ENCODE measurements at places on chromosomes 7 and 10. TPM values are rescaled to one million over a fixed set of nuclear protein-coding genes. Genes with fewer than 3 reads are reported as not detected.

DNA sequence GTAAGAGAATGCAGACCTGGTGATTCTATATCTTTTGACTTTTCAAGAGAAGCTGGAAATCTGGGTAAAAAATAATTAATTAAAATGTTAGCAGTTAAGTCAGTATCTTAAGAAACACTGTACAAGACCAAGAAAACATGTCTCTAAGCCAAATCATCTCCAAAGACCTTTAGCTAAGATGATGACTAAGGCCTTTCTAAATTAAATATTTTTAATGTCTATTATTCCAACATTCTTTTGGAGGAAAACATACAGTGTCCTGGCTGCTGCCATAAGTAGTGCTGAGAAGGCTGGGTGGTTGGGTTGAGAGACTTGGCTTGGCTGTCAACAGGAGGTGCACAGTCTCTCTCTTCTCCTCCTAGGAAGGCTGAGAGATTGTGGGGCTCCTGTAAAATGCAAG lies 20.3 kb downstream of the STARD3NL start:
- peaks cover 34% of the 10 kb centered on the region for H3K4me1 ChIP-seq
- H3K4me3 ChIP-seq = no peak overlapping the region
- DNase-seq = no peak
- no peak overlapping the region for H3K27ac ChIP-seq
- H3K27me3 ChIP-seq = no peaks in the 10 kb centered on the region

- no peaks in the 10 kb centered on the region for H3K4me1 ChIP-seq
- peak overlapping the region; percentile 10 for H3K27ac ChIP-seq
- H3K36me3 ChIP-seq = peaks cover 22% of the 10 kb centered on the region
- no peak for DNase-seq
Measured at GRCh38 chr7:6590645-6591110, 857 bp downstream of the INTS15 start.

- no peak overlapping the region for H3K4me3 ChIP-seq
- H3K27ac ChIP-seq = no peak overlapping the region
- no peak for DNase-seq
- H3K27me3 ChIP-seq = no peaks in the 10 kb centered on the region
- H3K4me1 ChIP-seq = no peaks in the 10 kb centered on the region
- no peaks in the 10 kb centered on the region for H3K36me3 ChIP-seq
Measured at GRCh38 chr10:121764233-121764942, 163.4 kb downstream of the ATE1 start.

GRCh38 chr7:47697543-47697942 lies 115.6 kb upstream of the TNS3 start:
- DNase-seq = no peak
- H3K4me3 ChIP-seq = no peak overlapping the region
- no peaks in the 10 kb centered on the region for H3K36me3 ChIP-seq
- H3K27me3 ChIP-seq = no peaks in the 10 kb centered on the region
- no peaks in the 10 kb centered on the region for H3K4me1 ChIP-seq

GRCh38 chr7:151696721-151697514 lies 177.2 kb upstream of the RHEB start:
- H3K27ac ChIP-seq = no peak overlapping the region
- H3K36me3 ChIP-seq = no peaks in the 10 kb centered on the region
- H3K4me1 ChIP-seq = peaks cover 20% of the 10 kb centered on the region
- H3K4me3 ChIP-seq = no peak overlapping the region

GRCh38 chr10:91741356-91741755 lies 56.9 kb upstream of the TNKS2 start:
- H3K4me3 ChIP-seq = no peak overlapping the region
- H3K27me3 ChIP-seq = no peaks in the 10 kb centered on the region
- DNase-seq = no peak
- no peak overlapping the region for H3K27ac ChIP-seq
- H3K4me1 ChIP-seq = no peaks in the 10 kb centered on the region

DNA sequence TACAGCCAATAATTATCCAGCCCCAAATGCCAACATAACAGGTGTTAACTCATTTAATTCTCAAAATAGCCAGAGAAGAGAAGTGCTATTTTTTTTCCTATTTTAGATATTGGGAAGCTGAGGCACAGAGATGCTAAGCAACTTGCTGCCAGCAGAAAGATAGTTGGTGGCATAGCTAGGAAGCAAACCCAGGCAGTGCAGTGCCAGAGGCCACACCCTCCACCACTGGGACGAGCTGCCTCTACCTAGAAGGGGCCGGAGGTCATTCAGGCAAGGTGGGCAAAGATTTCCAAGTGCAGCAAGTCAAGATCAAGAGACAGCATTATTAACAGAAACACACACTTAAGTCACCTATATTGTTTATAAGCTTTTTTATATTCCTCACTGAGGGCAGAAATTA lies 654.1 kb downstream of the INHBA start:
- no peak overlapping the region for H3K27ac ChIP-seq
- H3K4me3 ChIP-seq = no peak overlapping the region
- DNase-seq = no peak
- no peaks in the 10 kb centered on the region for H3K4me1 ChIP-seq
- H3K27me3 ChIP-seq = no peaks in the 10 kb centered on the region
- no peaks in the 10 kb centered on the region for H3K36me3 ChIP-seq

DNA sequence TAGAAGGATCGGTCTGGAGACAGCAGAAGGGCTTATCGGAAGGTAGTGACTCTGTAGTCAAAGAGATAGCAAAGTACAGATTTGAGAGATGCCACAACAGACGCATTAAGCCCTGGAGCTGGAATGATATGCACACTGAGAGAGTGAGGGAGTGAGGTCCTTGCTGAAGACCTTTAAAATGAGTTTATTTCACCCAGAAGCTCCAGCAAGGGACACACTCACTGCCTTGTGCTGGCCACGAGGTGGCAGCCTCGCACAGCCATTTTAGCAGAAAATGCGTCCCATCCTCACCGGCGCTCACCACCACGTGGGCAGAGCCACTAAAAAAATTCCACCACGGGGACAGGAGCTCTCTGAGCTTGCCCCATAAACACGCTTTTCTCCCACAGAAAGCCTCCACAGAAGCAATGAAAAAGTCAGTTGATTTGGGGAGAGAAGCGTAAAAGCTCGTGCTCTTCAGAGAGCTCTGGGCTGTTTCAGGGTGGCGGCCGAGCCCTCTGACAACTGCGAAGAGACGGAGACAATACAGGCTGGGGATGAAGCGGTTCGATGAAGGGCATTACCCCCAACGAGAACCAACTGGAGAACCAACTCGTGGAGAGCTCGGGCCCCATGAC lies 163.0 kb upstream of the KLF14 start:
- DNase-seq = peak; percentile 86
- no peaks in the 10 kb centered on the region for H3K36me3 ChIP-seq
- no peaks in the 10 kb centered on the region for H3K27me3 ChIP-seq

DNA sequence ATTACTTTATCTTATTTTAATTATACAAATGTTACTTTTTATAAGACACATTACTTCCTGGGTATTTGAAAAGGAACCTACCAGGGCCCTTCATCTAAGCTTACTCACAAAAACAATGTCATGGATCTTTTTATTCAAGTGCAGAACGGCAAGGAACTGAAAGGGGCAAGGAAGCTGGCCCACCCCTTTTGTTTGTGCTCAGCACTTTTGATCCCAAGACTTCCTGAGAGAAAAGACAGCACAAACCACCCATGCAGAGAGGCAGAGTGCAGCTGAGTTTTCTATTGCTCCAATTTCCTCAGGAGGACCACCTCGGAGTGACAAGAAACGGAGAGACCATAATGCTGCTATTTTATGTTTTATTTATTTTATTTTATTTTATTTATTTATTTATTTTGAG lies 232.0 kb upstream of the NRP1 start:
- no peaks in the 10 kb centered on the region for H3K4me1 ChIP-seq
- no peak overlapping the region for H3K27ac ChIP-seq
- DNase-seq = no peak
- H3K27me3 ChIP-seq = no peaks in the 10 kb centered on the region
- H3K4me3 ChIP-seq = no peak overlapping the region

DNA sequence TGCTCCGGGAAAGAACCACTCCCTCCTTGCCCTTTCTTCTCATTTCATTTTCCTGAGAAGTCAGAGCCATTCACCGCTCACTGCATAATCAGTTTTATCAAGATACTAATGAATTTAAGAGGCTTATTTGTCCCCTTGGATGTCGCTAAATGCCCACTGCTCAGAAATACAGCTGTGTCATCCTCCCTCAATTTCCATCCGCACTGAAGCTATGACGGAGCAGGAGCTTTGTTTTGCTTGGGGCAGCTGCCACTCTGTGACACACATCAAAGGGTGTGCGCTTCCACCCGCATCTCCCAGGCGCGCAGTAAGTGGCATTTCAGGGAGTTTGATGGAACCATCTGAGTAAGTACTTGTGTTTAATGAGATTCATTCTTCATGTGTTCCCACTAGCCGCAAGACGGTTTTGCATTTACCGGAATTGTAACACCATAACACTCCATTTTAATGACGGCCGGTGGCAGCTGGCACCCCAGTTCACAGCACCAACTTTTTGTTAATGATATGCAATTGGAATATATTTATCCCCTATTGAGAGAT lies 103.8 kb upstream of the PARD3 start:
- H3K4me3 ChIP-seq = no peak overlapping the region
- no peak for DNase-seq
- no peaks in the 10 kb centered on the region for H3K27me3 ChIP-seq
- H3K36me3 ChIP-seq = no peaks in the 10 kb centered on the region

DNA sequence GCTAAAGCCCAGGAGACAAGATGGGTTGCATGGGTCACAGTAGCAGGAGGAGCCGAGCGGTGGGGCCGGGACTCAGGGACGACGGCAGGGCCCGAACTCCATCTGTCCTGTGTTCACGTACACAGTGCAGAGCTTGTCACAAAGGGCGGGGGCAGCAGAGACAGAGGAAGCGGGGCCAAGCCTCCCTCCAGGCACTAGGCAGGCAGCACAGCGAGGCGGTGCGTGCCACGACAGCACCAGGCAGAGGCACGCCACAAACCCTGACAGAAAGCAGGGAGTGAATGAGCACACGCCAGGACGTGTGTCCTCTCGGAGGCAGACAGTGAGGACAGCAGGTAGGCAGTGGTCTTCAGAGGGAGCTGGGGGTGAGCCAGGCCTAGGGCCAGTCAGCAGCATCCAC lies 177.8 kb downstream of the MAD1L1 start:
- no peak overlapping the region for H3K4me3 ChIP-seq
- no peaks in the 10 kb centered on the region for H3K27me3 ChIP-seq
- no peak overlapping the region for H3K27ac ChIP-seq
- no peak for DNase-seq
- H3K36me3 ChIP-seq = no peaks in the 10 kb centered on the region

DNA sequence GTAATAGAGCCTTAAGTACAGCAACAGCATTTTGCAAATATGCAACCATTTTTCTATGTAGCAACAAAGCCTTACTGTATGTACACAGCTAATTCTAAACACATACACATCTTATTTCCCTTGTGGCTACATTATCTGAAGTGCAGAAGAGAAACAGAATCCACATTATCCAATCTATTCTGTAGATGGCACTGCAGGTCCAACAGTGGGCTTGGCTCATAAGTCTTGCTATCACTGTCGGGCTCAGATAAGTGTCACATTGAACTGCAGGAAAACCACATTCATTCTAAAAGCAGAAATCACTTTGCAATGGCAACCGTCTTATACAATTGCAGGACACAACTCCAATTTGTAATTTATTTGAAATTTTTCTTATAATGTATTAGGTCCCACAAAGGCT lies 109.8 kb upstream of the NOBOX start:
- DNase-seq = no peak
- H3K27me3 ChIP-seq = no peaks in the 10 kb centered on the region
- H3K36me3 ChIP-seq = no peaks in the 10 kb centered on the region
- H3K4me1 ChIP-seq = no peaks in the 10 kb centered on the region

GRCh38 chr10:49285232-49285631 lies 13.7 kb upstream of the C10orf71 start:
- H3K4me1 ChIP-seq = no peaks in the 10 kb centered on the region
- no peaks in the 10 kb centered on the region for H3K36me3 ChIP-seq
- H3K4me3 ChIP-seq = no peak overlapping the region
- H3K27ac ChIP-seq = no peak overlapping the region
- no peak for DNase-seq
- H3K27me3 ChIP-seq = no peaks in the 10 kb centered on the region

GRCh38 chr10:98131619-98132018 lies 2.8 kb upstream of the R3HCC1L start:
- peaks cover 5% of the 10 kb centered on the region for H3K4me1 ChIP-seq
- H3K27me3 ChIP-seq = no peaks in the 10 kb centered on the region
- H3K27ac ChIP-seq = no peak overlapping the region

- no peaks in the 10 kb centered on the region for H3K27me3 ChIP-seq
- no peak overlapping the region for H3K27ac ChIP-seq
- H3K36me3 ChIP-seq = no peaks in the 10 kb centered on the region
Measured at GRCh38 chr10:49442863-49443262, 47.0 kb upstream of the DRGX start.

DNA sequence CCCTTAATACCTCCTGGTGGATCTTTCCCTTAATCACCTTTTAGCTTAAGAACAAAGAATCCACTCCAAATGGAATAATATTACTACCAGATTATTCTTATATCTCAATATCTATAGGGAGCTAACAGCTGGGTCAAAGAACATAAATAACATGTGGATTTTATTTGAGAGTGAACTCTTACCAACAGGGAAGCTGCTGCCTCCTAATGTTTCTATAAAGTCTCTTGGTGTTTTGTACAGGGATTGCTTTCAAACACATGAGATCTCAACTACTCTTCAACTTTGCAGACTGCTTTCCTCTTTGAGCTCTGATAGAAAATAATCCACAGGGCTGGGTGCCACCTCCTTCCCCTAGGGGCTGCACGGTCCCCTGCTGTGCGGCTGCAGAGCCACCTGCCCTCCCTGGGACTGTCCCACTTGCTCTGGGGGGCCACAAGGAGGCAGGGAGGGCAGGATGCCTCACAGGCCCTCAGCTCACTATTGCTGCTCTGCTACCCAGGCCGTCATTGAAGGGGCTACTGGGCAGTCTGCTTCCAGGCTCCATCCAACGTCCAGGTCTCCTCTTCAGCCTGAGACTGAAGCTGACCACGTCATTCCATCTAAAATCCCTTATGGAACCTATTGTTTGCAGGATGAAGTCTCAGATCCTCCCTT lies 191.2 kb downstream of the CXCL12 start:
- peaks cover 13% of the 10 kb centered on the region for H3K4me1 ChIP-seq
- no peaks in the 10 kb centered on the region for H3K36me3 ChIP-seq
- no peak for DNase-seq
- H3K27ac ChIP-seq = no peak overlapping the region
- no peaks in the 10 kb centered on the region for H3K27me3 ChIP-seq

DNA sequence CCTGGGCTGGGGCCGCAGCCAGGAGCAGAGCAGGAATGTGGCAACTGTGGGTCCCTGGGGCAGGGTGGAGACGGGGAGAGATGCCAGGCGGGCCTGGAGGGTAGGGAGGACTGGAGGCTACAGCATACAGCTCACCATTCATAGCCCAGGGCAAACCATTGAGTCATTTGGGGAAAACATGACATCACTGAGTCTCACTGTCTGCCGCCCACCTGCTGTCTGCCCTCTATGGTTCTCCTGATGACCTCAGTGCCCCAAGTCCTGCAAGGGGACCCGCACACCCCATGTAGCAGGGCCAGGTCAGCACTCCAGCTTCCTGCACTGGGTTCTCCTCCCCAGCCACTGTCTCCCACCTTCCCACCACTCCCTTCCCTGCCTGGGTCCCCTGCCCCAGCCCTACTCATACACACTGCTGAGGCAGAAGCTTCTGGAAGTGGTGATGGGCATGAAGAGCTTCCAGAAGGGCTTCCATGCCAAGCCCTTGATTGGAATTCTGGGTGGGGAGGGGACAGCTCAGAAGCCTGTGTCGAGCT lies 10.4 kb downstream of the CHST3 start:
- no peak overlapping the region for H3K27ac ChIP-seq
- DNase-seq = no peak
- H3K4me1 ChIP-seq = peaks cover 87% of the 10 kb centered on the region

Gene MYOF
- total RNA-seq = 210 TPM

Gene TMEM176B
- 10.4 TPM for total RNA-seq

Gene PPP1R3C
- 2.1 TPM for total RNA-seq

Gene CCDC6
- total RNA-seq = 79.3 TPM

Gene JAKMIP3
- total RNA-seq = 3.0 TPM

Gene SKIDA1
- 9.9 TPM for total RNA-seq

Gene ZNF107
- 8.5 TPM for total RNA-seq

Gene CCDC3
- 4.7 TPM for total RNA-seq

Gene RARRES2
- total RNA-seq = 55.3 TPM

Gene FLNC
- total RNA-seq = 10.2 TPM

Gene NUDT13
- total RNA-seq = 4.1 TPM

Gene IMPDH1
- total RNA-seq = 12.3 TPM

Measured in thyroid gland (tissue), 4 donors.